ENCODE measurements at places on chromosomes 7 and 10.

GRCh38 chr10:59126261-59126660 lies 50.2 kb upstream of the PHYHIPL start:
- DNase-seq = no peak

DNA sequence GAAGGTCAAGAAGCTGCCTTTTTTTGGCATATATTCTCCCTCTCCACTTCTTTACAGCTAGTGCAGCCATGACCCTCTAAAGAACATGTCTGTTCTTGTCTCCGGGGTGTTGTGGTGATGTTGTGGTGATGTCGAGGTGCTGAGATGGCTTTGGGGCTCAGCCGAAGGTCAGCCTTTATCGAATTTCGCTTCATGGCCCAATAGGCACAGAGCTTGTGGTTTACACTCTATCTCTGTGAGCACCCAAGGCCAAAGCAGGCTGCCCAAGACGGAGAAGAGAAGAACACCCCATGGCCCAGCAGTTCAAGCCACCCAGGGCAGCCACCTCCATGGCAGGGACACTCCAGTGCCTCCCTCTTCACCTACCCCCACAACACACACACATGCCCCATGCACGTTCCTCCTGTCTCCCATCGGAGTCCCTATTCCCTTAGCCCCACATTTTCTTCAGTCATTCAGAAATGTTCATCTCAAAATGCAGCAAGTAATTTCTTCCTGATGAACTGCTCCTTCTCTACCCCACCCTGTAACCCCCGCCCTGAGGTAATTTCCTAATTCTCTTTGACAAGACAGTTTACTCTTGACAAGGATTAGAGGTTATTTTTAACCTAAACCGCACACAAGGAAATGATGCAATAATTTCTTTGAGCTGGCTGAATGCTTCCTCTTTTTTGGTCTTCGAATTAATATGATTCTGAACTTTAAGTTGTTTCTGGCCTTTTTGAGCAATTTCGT lies 18.6 kb upstream of the ADRB1 start:
- DNase-seq = no peak

GRCh38 chr10:86668297-86669165 lies at the start of gene LDB3:
TSS of gene LDB3 (plus strand) at chr10:86668511. CDS start at chr10:86668692, 181 bp downstream.
- peak; percentile 65 for DNase-seq

- no peak for DNase-seq
Observed at GRCh38 chr7:150307904-150308303, 15.3 kb upstream of the LRRC61 start.

- DNase-seq = no peak
Observed at GRCh38 chr10:45424668-45425404, 50.8 kb downstream of the ALOX5 start.

GRCh38 chr10:608331-609261 lies 80.9 kb downstream of the DIP2C start:
- DNase-seq = no peak

DNA sequence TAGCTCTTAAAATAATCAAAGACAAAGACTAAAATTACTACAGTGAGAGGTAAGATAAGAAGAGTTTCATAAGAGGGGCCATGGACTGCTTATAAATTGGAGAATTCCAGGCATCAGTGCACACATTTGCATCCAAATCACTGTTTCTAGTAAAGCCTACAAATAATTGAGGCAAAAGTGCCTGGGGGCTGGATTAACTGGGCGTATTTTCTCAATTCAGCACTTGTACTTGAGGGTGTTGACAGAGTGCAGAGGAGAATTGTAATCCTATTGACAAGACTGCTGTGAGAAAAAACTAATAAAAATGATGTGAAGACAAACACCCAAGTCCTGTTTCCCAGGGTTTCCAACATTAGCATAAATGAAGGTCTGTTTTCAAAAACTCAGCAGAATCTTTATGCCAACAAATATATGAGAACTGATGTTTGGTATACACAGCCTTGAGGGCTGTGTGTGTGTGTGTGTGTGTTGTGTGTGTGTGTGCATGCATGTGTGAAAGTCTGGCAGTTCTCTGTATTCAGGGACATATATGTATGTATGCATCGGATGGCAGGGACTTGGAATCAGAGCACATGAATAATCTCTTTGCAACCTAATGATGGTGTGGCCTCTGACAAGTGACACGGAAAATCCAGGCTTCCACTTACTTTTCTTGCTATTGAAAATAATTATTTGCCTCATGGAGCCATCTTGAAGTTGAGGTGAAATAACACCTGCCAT lies 182.1 kb upstream of the CDC14C start:
- DNase-seq = no peak

- no peak for DNase-seq
Observed at GRCh38 chr10:43202657-43203447, 64.0 kb downstream of the RASGEF1A start.

DNA sequence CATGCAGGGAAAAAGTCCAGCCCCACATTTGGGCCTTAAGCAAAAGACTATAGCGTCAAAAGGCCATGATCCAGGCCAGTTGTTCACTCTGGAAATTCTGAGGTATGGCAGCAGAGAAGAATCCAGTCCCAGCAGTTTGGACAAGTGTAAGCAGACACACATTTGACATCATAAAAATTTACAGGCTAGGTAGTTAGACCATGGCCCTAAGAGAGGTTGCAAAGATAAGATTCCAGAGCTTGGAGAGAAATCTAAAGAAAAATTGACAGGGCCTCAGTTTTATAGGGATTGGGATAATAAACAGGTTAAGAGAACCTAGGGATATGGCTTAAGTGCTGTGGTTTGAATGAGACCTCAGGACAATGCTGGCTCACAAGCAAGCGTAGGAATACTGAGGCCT lies 884.4 kb upstream of the SORCS1 start:
- no peak for DNase-seq

DNA sequence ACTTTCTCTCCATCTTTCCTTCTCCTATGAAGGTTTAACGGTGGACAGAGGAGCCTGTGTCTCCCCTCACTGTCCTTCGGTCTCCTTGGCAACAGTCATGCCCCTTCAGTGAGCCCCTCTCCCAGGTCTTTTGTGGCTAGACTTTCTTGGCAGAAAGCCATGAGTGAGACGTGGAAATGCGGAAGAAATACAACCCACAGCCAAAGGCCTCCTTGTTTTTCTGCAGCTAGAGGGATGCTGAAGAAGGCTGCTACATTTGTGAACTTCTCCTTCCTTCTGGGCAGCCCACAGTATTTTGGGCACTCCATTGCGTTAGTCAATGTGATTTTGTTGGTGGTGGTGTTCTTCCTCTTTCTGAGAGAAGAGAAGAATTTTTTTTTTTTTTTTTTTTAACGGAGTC lies 333.7 kb upstream of the PODXL start:
- DNase-seq = no peak

DNA sequence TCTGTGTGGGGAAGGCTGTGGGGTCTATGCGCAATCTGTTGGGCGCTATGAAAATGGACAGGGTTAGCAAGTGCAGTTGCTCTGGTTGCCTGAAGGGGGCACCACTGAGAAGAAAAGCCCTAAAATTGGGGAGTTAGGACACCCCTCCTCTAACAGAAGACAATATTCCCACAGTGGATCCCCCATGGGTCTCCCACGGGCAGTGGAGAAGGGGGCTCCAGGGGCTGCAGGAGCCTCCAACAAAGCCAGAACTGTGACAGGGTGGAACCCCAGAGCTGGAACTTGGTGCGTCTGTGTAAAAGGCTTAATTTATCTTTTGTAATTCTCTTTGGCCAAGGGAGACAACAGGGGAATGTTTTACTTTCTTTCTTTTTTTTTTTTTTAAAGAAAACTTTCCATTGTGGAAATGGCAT lies 12.5 kb upstream of the COL13A1 start:
- DNase-seq = no peak

GRCh38 chr10:108755646-108756045 lies 1167.7 kb downstream of the XPNPEP1 start:
- DNase-seq = no peak

GRCh38 chr10:120432209-120432608 lies 24.8 kb upstream of the PLPP4 start:
- DNase-seq = no peak

DNA sequence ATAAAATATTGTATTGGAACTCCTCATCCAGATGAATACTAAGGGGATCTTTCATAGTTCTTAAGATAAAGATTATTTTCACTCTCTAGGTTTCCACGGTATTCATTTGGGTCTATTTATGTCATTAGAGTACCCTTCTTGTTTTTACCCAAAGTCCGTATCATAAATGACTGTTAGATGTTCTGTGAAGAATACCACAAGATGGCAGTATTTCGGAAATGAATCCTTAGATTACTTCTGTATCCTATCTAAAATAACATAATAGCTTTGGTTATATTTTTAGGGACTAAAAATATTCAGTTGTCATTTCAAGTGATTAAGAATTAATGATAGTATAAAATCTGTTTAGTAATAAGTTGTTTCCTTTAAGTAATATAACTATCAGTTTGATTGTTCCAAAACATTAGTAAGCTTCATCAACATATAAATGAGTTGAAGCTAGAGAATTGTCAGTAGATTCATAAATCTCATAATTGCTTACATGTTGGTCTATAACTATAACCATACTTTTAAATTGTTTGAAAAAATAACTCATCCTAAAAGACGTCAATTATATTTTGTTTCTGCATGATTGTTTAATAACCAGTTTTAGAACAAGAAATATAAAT lies 337.5 kb upstream of the KCND2 start:
- DNase-seq = peak; percentile 8

- DNase-seq = no peak
Observed at GRCh38 chr10:119341459-119342301, 134.3 kb downstream of the GRK5 start.

- DNase-seq = no peak
Observed at GRCh38 chr10:43057231-43057711, 19.6 kb upstream of the RET start.

DNA sequence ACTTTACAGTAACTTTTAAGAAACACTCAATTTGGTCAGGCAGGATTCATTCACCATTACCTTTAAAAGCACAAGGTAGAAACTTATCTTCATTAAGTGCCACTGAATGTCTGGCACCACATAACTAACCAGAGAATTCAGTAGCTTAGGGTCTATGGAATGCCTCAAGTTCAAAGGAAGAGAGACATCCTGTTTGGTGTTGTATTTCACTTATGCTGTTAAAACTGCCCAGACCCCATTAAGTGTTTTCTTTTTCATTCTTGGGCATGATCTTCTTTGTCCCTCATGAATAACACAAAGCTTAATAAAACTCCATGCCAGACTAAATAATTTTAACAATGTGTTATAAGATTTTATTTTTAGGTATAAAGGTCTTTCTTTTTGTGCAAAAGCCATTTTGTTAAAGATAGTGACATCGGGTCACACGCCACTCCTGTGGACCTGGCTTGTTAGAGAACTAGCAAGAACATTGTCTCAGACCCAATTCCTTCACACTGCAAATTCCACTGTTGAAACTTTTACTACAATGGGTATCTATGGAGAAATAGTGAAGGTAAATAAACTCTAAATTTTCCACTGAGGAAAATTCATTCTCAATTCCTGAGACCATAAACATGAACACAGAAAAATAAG lies 221.0 kb downstream of the TWIST1 start:
- DNase-seq = no peak

- no peak for DNase-seq
Observed at GRCh38 chr10:127406018-127406550, 143.0 kb upstream of the NPS start.
